Memory B cell (primary cell): ENCODE measurements at places on chromosomes 7 and 10.
A peak's percentile ranks its signal among the peaks of the same experiment; 100 is the strongest.

DNA sequence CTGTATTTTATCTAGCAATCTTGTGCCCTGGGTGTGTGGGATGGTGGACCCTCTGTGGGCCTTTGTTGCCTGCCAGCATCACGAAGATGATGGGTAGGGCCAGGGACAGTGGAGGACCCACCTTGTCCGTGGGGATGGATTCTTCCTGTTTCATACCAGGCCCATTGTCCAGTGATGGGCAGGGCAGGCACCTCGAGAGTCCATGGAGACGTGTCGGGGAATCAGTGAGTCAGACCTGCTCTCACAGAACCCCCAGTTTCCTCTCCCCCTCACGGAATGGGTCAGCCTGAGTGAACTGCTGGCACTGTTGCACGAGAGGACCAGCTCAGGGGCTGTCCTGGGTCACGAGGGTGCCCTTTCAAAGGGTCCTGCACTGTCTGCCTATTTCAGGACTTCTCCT is 401.2 kb downstream of the RPS24 start:
- DNase-seq = no peak

GRCh38 chr7:48042216-48042615 is 6.9 kb downstream of the C7orf57 start:
- no peak for DNase-seq

- DNase-seq = peak; percentile 41
Measured at GRCh38 chr7:94052398-94053180, 48.4 kb upstream of the BET1 start.

GRCh38 chr10:116888380-116889055 is 39.2 kb downstream of the ENO4 start:
- DNase-seq = no peak

GRCh38 chr7:119596651-119597050 is 676.3 kb upstream of the KCND2 start:
- no peak for DNase-seq

DNA sequence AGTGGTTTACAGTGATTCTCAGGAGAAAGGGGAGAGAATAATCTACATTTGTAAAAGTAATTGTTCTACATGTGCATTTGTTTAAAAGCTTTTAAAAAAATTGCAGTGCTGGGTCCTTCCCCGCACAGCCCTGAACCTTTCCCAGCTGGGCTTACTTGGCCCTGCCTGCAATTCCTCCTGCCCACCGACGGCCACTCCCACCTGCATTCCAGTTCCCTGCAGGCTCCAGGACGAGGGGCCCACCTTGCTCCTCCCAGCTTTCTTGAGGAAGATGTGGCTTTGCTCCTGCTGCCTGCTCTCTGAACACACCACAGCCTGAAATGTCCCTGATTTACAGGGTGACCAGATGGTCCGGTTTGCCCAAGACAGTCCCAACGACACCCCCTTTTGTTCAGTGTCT is 222.7 kb downstream of the PRPF18 start:
- no peak for DNase-seq

GRCh38 chr7:27923642-27923980 is 183.6 kb downstream of the TAX1BP1 start:
- no peak for DNase-seq

GRCh38 chr7:1140476-1141104 is 19.4 kb downstream of the ZFAND2A start:
- DNase-seq = peak; percentile 51

DNA sequence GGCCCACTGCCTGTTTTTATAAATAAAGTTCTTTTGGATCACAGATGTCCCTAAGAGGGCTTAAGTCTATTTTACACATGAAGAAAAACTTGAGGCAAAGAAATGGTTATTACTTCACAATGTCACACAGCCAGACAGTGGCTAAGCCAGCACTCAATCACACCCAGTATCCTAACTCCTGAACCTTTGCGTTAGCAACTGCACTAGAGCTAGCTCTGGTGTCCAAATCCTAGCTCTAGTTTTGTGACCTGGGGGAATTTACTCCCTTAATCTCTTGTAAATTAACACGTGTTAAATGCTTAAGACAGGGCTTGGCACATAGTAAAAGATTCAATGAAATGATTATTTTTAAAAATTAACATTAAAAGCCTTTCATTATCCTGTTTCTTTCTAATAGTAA is 49.0 kb upstream of the TPK1 start:
- DNase-seq = no peak

DNA sequence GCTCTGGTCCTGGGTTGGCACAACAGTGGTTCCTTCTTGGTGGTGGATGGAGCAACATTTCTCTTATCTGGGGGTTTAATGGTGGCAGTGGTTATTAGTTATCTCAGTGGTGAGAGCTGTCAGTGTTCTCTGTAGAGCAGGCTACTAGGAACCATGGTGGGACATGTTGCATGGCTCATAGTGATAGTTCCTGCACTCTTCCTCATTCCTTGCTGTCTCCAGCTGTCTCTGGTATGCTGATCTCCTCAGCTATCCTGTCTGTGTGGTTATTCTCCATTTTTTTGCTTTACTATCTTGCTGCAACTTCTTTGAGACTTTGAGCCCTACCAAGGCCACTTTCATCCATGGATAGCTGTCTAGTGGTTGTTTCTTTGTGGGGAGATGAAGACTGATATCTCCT is 44.0 kb downstream of the CCDC7 start:
- no peak for DNase-seq

- DNase-seq = no peak
Measured at GRCh38 chr10:22542773-22543172, 171.6 kb downstream of the PIP4K2A start.

- no peak for DNase-seq
Measured at GRCh38 chr7:14092331-14092730, 102.9 kb upstream of the ETV1 start.

GRCh38 chr10:11026773-11027172 is 9.1 kb downstream of the CELF2 start:
- DNase-seq = no peak

GRCh38 chr10:93006435-93007039 is 54.1 kb upstream of the CYP26C1 start:
- DNase-seq = no peak

DNA sequence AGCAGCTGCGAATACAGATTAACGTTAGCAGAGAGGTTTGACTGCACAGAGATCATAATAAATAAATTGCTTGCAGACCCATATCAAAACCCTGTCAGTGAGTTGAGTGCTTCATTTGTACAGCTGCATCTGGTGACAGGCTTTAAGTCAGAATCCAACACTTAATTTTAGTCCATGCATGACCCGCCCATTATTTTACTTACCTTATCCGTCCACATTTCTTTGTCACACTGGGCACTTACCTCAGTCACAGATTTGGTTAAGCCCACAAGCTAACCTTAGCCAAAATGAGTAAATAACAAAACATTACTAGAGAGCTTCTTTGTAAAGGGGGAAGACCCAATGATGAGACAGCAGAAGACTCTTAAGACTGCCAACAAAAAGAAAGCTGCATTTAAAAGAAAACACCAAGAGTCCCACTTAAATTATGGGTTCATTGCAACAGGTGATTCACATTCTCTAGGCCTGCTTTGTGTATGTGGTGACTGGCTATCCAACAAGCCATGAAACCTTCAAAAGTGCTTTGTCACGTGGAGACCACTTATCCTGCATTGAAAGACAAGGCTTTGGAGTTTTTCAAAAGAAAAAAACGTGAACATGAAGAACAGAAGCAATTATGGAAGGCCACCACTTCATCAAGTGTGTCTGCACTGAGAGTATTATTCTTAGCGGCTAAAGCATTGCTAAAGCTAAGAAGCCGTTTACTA is 32.2 kb downstream of the PHTF2 start:
- no peak for DNase-seq

GRCh38 chr10:100114976-100115770 is 33.5 kb upstream of the CPN1 start:
- no peak for DNase-seq

- no peak for DNase-seq
Measured at GRCh38 chr10:117537436-117537903, 5.1 kb upstream of the EMX2 start.

GRCh38 chr7:117731455-117731854 is 141.8 kb downstream of the CTTNBP2 start:
- DNase-seq = no peak

DNA sequence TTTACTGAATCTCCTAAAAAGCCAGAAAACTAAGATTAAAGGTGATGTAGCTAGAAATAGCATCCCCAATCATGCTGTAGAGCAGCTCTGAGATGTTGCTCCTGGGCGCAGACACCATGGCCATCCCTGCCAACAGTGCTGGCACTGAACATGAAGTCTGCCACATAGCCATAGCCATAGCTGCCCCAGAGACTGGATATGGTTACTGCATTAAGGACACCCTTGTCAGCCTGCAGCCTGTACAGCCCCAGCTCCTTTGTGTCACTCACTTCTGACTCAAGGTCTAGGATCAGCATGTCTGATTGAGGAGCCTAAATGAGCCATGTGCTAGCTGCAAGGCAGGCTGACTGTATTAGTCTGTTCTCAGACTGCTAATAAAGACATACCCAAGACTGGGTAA is 284.6 kb downstream of the RPS24 start:
- DNase-seq = no peak
